ENCODE measurements at places on chromosomes 5 and 9.

DNA sequence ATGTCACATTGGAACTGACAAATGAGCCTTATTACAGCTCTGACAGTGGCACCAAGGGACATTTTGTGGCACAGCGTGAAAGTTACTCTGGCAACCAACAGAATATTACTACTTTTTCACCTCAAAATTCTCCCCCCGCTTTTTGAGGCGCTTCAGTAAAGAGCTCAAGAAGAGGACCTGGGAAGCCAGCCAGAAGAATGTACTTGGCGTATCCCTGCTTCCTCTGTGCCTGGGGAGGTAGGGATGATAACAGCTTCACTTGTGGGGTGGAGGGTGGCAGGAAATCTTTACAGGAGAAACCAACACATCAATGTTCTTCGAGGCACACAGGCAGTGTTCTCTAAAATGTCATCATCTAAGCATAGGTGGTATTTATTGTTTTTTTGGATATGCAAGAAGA is 624.1 kb downstream of the NR2F1-AS1 start:
- DNase-seq, result no peak

DNA sequence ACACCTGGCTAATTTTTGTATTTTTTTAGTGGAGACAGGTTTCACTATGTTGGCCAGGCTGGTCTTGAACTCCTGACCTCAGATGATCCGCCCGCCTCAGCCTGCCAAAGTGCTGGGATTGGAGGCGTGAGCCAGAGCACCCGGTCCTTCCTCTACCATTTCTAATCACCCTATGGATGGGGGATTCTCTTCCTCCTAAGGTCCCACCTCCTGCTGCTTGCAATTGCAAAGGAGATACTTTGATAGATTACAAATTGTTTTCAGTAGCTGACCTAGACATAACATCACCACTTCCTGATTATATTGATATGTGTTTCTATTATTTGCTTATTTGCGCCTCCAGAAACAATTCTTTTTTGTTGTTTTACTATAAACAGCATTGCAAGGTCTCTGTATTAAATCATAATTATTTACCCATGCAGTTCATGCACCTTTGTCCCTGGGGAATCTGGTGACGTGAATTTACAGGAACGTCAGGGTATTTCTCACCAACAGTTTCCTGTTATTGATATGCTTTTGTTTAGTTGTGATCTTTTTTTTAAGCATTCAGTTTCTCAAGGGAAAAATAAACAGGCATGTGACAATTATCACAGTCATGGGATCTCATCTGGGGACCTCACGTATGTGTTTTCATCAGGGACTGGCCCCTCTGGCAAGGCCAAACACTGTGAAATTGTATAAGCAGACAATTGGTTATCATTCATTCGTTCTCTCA is 43.2 kb downstream of the ESM1 start:
- no peak for DNase-seq

GRCh38 chr5:156497804-156498208 is 170.8 kb downstream of the SGCD start:
- DNase-seq, result peak; percentile 50

- DNase-seq, result no peak
These were observed 52.9 kb downstream of the CETN3 start for GRCh38 chr5:90356622-90357021.

- no peak for DNase-seq
These were observed 71.8 kb upstream of the NIPAL4 start for GRCh38 chr5:157388111-157388710.

DNA sequence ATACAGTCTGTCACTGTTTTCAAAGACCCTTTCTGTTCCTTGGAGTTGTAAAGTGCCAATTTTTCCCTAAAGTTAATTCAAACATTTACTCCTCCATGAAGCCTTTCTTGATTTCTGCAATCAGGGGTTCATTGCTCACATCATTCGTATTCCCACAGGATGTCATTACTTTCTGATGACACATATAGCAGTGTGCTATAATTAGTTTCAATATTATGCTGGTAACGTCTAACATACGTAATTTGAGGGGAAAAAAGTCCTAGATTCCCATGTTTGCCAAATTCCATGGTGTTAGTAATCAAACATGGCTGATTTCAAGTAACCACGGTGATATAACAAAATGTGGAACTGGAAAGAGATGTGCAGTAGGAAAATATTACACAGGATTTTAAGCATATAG is 468.2 kb upstream of the MEF2C start:
- peak; percentile 73 for DNase-seq

DNA sequence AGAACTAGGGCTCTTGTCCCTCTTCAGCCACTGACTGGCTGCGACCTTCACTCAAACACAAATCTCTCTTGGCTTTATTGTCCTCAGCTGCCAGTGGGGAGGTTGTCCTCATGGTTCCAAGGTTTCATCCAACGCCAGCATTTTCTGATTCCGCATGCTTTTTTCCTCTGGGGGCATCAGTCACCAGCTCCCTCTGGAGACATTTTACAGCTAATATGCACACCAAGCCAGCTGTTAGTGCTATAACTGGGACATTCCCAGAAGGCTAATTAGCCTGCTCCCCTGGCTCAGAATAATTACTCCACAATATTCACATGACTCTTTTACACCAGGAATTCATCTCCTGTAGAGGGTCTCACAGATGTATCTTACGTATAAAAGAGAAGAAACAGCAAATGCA is 193.6 kb upstream of the ANKRD55 start:
- DNase-seq, result no peak

GRCh38 chr9:97696803-97697601 is at the start of gene XPA:
Gene XPA (minus strand): TSS chr9:97697340. CDS start chr9:97697292, 48 bp downstream.
- peak; percentile 89 for DNase-seq

- DNase-seq, result no peak
These were observed 75.0 kb upstream of the IZUMO3 start for GRCh38 chr9:24620741-24621140.

- DNase-seq, result peak; percentile 71
These were observed at the start of gene ZBED3 for GRCh38 chr5:77086689-77087483. Gene ZBED3 (minus strand): TSS chr5:77087285. CDS start chr5:77077878, 9,407 bp downstream.

GRCh38 chr5:2892466-2893000 is 141.1 kb upstream of the IRX2 start:
- DNase-seq, result no peak

DNA sequence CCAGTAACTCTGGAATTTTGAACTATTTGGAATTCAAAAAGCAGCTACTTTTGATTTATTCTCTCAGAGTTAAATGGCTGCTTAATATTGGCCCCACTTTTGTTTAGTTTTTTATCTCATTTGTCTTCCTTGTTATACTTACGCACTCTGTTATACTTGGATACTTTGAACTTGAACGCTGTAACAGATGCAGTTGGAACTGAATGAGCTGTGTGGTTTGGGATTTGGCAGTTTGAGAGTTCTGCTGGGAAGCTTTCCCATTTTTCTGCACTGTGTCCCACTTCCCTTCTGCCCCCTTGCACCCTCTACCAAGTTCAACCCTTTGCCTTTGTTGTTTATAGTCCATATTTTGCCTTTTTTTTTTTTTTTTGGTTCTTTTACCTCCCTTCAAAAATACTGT is 3.8 kb downstream of the RHOBTB3 start:
- DNase-seq, result peak; percentile 65

DNA sequence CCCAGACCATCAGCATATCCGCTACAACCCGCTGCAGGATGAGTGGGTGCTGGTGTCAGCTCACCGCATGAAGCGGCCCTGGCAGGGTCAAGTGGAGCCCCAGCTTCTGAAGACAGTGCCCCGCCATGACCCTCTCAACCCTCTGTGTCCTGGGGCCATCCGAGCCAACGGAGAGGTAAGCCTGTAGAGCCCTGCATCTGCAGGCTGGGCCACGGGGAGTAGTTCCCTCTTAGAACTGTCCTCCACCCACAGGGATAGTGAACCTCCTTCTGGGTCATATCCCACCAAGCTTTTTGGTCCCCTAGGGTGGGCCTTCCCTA is 569 bp downstream of the GALT start:
- DNase-seq, result no peak

DNA sequence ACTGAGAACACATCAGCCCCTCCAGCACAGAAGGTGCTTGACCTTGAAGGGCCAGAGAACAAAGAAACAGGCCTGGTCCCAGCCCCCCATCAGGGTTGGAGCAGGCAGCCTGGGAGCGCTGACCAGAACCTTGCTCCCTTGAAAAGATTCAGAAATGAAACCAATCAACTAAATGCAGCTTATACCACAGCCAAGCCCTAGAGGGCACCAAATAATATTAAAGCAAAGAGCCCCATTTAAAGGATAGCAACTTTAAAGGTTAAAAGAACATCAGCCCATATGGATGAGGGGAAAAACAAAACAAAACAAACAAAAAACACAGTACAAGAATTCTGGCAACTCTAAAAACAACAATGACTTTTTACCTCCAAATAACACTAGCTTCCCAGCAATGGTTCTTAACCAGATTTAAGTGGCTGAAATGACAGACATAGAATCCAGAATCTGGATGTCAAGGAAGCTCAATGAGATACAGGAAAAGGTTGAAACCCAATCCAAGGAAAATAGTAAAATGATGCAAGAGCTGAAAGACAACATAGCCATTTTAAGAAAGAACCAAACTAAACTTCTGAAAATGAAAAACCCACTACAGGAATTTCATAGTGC is 471.9 kb downstream of the MTRR start:
- DNase-seq, result peak; percentile 11
